ENCODE measurements at places on chromosomes 2 and 18.

DNA sequence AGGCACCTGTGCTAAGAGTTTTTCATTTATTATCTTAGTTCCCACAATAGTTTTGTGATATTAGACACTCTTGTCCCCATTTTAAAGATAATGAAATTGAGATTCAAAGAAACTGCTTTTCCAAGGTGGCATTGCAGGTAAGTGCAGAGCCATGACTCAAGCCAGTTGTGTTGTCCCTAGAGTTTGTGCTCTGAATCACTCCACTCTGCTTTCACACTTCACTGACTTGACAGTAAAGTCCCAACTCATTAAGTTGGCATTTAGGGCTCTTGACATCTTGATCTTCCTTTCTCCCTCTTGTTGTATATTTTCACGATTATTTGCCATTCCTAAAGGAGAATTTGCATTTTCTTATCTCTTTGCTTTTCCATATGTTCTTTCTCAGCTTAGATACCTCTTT lies 114.3 kb downstream of the DIS3L2 start:
- DNase-seq = no peak

- no peak for DNase-seq
These were observed 64.4 kb downstream of the MARCO start for GRCh38 chr2:119006441-119006840.

DNA sequence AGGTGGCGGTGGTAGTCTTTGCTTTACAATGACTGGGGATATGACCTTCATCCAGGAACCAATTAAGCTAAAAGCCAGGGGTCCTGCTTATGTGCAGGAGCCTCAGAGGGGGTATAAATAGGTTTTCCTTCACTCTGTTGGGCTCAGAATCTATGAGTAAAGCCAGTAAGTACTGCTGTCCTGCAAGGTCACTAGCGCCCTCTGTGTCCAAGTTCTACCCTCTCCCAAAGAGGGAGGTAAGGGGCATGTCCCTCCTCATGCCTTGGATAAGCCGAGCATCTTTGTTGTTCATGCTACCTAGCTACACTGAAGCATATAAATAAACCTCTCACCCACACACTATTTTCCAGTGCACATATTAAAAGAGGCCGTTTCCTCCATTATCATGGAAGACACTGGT lies 79.4 kb downstream of the SPRED2 start:
- no peak for DNase-seq

DNA sequence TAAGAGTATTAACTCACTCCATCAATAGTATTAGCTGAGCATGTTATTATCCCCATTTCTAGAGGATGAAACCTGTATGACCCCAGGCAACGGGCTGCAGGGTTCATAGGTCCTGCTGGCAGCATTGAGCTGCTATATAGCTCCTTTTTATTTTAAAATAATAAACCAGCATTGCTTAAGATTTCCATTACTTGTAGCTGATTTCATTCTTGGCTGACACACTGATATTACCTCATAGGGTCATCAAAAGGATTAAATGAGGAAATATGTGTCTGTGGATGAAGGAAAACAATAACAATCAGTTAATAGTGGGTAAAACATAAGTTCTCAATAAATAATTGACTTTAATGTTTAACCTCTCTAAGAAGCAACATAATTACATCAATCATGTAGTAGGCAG lies 48.3 kb upstream of the NRP2 start:
- DNase-seq = no peak

- DNase-seq = no peak
These were observed 28.1 kb downstream of the MAP4K4 start for GRCh38 chr2:101725515-101726192.

DNA sequence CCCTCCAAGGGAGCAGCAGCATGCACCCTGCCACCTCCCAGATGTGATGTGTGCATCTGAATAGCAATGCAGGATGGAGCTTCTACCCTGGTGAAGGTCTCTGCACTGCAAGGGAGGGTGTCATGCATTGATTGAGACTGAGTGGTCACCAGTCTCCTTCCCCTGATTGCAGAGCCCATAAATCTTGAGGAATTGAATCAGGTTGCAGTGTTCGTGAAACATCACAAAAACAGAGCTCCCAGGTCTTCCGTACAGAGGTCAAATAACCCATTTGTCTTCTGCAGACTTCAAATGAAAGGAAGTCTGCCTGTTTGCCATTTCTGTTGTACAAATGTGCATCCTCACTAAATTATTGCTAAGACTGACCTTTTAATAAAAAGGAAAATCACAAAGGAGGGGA lies 136.8 kb downstream of the WDSUB1 start:
- DNase-seq = no peak

DNA sequence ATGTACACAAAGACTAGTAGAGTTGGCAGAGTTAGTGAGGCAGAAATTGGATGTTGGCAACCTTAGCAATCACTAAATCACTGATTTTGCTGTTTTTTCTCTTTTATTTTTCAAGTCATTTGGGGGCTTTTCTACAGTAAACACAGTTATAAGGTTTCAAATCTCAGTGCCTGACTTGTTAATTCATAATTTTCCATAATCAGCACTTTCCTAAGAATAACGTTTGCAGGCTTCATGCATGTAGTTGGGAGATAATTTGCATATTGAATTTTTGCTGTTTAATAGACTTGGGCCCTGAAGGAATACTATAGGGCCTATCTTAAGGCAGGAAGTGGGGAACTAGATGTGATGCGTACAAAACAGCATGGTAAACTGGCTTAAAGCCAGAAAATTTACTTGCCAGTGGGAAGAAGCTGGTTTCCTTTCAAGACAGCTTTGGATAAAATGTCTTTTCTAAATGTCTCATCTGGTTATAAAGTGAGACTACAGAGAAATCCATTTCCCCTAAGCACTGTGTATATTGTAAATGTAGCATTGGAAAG lies 127.2 kb upstream of the SMIM21 start:
- DNase-seq = no peak

GRCh38 chr2:95375532-95376150 lies 26.9 kb upstream of the FAHD2A start:
- DNase-seq = no peak

- peak; percentile 16 for DNase-seq
These were observed 65.0 kb downstream of the SLC4A5 start for GRCh38 chr2:74278176-74278575.

DNA sequence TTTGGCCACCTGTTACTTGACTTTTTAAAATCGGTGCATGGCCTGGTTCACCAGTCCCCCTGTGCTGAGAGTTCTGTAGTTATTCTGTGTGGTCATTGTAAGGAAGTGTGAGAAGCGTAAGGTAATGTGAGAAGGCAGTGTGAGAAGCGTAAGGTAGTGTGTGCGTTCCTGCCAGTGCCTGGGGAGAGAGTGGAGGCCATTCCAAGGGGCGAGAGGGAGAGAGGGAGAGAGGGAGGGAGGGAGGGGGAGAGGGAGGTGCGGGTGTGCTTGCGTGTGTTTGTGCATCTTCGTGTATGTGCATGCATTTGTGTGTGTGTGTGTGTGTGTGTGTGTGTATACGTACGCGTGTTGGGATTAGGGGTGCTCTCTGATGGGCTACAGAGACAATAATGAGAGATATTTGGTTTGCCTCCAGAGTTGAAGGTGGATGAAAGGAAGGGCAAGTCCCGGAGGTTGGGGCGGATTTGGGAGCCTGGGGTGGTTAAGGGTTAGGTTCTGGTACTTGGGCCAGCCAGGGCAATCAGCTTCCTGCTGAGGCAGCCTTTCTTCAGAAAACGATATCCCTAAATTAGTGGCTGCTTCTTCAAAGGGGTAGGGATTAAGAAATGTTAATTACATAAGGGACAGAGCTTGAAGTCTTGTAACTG lies 53.7 kb downstream of the SGPP2 start:
- DNase-seq = no peak

- no peak for DNase-seq
These were observed 14.0 kb downstream of the SMARCAL1 start for GRCh38 chr2:216426166-216426777.

GRCh38 chr2:231965102-231965501 lies 3.6 kb downstream of the DIS3L2 start:
- no peak for DNase-seq

- DNase-seq = peak; percentile 22
These were observed 5.4 kb downstream of the BOLA3 start for GRCh38 chr2:74142340-74142739.

GRCh38 chr2:181789827-181790448 lies 101.6 kb upstream of the ITPRID2 start:
- no peak for DNase-seq

DNA sequence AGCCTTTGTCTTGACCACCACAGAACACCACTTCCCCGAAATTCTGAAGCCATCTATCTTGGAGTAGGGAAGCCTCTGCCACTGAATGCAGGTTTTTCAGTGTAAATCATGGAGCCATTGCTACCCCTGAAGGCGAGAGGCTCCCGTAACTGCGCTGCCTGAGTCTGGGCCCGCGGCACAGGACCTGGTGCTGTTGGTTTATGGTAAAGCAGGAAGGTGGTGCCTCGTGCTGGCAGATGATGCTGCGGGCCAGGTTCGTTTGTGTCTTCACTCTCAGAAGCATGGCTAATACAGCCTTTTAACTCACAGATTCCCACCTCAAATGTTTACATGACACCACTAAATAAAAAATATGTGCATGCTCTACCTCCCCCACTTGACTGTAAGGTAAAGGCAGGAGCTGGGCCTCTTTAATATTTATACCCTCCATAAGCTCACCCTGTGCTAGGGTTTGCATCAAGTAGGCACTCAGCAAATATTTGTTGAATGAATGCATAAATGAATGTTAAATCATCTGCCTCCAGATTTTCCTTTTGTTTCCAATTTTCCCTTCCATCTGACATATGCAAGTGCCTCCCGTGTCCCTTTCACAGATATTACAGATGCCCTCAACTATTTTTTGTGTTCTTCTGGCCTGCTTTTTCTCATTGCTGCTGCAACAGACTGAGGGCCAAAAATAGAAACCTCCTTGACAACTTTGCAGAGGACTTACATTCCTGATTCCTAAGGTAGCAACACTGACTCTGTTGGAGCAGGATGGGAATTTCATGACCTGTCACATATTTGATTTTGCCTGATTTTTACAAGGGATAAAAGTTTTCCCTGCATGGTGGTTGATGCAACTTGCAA lies 83.5 kb upstream of the CPO start:
- no peak for DNase-seq

- no peak for DNase-seq
These were observed 20.5 kb downstream of the NEDD4L start for GRCh38 chr18:58064406-58064998.

DNA sequence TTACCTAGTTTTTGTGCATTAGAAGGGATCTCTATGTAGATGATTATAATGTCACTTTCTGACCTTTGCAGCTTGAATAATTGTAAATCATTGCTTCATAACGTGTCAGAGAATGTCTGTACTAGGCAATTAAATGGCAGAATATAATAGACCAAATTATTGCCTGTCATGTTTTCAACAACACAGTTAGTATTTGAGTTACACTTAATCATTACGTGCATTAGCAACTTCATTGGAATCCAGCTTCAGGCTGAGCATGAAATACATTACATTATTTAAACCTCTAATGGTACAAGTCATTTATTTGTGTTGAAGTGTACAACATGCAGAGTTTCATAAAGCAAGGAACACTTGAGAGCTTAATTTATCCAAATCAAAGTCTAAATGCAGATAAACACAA lies 48.0 kb downstream of the ZNF407 start:
- no peak for DNase-seq

DNA sequence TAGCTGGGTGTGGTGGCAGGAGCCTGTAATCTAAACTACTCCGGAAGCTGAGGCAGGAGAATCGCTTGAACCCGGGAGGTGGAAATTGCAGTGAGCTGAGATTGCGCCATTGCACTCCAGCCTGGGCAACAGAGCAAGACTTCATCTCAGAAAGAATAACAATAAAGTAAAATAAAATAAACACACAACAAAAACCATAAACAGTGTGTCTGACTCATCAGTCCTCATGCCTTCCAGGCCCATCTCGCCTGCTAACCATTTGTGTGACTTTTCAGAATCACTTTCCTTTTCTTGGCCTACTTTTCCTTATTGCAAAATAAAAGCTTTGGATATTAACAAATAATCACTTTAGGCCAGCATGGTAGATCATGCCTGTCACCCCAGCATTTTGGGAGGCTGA lies 42.0 kb upstream of the ASXL2 start:
- no peak for DNase-seq
